ENCODE measurements at places on chromosomes 13 and 19.

GRCh38 chr13:30697996-30698401, 37.3 kb upstream of the ALOX5AP start:
- H3K27ac ChIP-seq: no peak overlapping the region
- no peak for DNase-seq
- no peaks in the 10 kb centered on the region for H3K27me3 ChIP-seq
- no peak overlapping the region for H3K4me3 ChIP-seq
- H3K4me1 ChIP-seq: no peaks in the 10 kb centered on the region

- no peak overlapping the region for H3K4me3 ChIP-seq
- no peaks in the 10 kb centered on the region for H3K27me3 ChIP-seq
- H3K4me1 ChIP-seq: no peaks in the 10 kb centered on the region
- H3K36me3 ChIP-seq: no peaks in the 10 kb centered on the region
Measured at GRCh38 chr13:105144936-105145335, 1390.5 kb downstream of the EFNB2 start.

DNA sequence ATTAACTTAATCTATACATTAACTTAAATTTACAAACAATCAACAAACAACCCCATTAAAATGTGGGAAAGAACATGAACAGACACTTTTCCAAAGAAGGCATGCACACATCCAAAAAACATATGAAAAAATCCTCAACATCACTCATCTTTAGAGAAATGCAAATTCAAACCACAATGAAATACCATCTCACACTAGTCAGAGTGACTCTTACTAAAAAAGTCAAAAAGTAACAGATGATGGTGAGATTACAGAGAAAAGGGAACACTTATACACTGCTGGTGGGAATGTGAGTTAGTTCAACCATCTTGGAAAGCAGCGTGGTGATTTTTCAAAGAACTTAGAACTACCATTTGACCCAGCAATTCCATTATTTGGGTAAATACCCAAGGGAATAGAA, 759.2 kb upstream of the SLITRK1 start:
- no peak overlapping the region for H3K27ac ChIP-seq
- H3K27me3 ChIP-seq: no peaks in the 10 kb centered on the region
- no peak for DNase-seq
- H3K4me1 ChIP-seq: no peaks in the 10 kb centered on the region
- no peaks in the 10 kb centered on the region for H3K36me3 ChIP-seq

GRCh38 chr13:91482427-91482826, 84.0 kb downstream of the GPC5 start:
- no peaks in the 10 kb centered on the region for H3K4me1 ChIP-seq
- no peak for DNase-seq
- no peaks in the 10 kb centered on the region for H3K27me3 ChIP-seq
- H3K4me3 ChIP-seq: no peak overlapping the region
- H3K36me3 ChIP-seq: no peaks in the 10 kb centered on the region
- no peak overlapping the region for H3K27ac ChIP-seq

DNA sequence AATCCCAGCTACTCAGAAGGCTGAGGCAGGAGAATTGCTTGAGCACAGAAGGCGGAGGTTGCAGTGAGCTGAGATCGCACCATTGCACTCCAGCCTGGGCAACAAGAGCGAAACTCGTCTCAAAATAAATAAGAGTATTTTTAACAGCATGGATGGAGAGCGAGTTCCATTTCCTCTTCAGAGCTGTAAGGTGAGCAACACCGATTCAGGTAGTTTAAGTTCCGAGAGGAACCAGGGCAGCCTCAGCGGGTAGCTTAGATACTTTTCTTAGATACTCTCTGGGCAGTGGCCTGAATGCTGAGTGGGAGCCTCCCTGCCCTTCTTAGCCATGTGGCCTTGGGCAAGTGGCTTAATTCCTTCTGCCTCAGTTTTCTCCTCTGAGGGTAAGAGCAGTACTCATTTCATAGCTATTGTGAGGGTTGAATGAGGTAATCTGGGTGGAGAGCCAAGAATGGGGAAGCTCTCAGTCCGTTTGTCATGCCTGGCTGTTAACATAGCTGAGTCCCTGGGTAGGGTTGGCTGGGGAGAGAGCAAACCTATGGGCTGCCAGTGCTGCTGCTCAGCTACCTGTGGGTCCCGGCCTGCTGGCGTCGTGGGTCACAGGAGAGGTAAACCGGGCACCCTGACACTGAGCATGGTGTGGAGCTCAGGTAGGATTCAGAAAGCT, 4.1 kb downstream of the ATP11A start:
- H3K4me3 ChIP-seq: no peak overlapping the region
- H3K4me1 ChIP-seq: peaks cover 27% of the 10 kb centered on the region
- H3K36me3 ChIP-seq: no peaks in the 10 kb centered on the region

- no peaks in the 10 kb centered on the region for H3K36me3 ChIP-seq
- no peak for DNase-seq
- no peak overlapping the region for H3K27ac ChIP-seq
- H3K27me3 ChIP-seq: no peaks in the 10 kb centered on the region
- H3K4me1 ChIP-seq: peaks cover 6% of the 10 kb centered on the region
Measured at GRCh38 chr13:99894840-99895443, 76.6 kb downstream of the ZIC5 start.

DNA sequence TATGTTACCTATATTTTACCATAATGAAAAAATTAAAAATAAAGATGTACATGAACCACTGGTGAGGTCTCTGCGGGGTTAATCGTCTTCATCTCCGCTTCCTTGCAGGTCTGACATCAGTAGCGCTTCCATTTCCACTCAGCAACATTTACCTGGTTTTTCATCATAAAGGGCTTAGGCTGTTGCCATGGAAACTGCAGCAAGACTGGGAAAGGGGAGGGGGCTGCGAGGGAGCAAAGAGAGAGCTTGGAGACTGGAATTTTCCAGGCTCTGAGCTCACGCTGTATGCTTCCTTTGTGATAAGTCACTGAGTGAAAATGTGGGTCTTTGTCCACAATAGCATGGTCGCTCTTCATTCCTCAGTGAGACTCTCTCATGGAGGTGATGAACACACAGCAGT, 136.6 kb upstream of the USP29 start:
- no peaks in the 10 kb centered on the region for H3K27me3 ChIP-seq
- H3K36me3 ChIP-seq: no peaks in the 10 kb centered on the region
- DNase-seq: no peak

- H3K4me1 ChIP-seq: peaks cover 5% of the 10 kb centered on the region
- no peak for DNase-seq
- H3K4me3 ChIP-seq: no peak overlapping the region
- no peaks in the 10 kb centered on the region for H3K27me3 ChIP-seq
- H3K36me3 ChIP-seq: no peaks in the 10 kb centered on the region
Measured at GRCh38 chr19:46803555-46803954, 15.2 kb upstream of the SLC1A5 start.

DNA sequence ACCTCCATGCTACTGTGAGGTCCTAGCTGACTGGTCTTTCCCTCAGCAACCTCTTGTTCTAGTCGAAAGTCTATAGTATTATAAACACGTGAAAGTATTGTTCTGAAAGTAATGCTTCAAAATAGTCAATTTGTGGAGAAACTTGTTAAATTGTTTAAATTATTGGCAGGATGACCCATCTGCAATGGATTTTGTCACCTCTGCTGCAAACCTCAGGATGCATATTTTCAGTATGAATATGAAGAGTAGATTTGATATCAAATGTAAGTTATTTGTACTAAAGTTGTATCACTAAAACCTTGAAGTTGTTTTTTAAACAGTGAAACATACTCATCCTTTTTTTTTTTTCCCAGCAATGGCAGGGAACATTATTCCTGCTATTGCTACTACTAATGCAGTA, 25.9 kb downstream of the UBA2 start:
- no peak for DNase-seq
- no peak overlapping the region for H3K4me3 ChIP-seq
- H3K27me3 ChIP-seq: no peaks in the 10 kb centered on the region
- no peak overlapping the region for H3K27ac ChIP-seq
- H3K4me1 ChIP-seq: no peaks in the 10 kb centered on the region

GRCh38 chr19:39566064-39566463, 26.1 kb upstream of the EID2 start:
- no peaks in the 10 kb centered on the region for H3K27me3 ChIP-seq
- no peak overlapping the region for H3K4me3 ChIP-seq
- no peaks in the 10 kb centered on the region for H3K36me3 ChIP-seq
- no peak overlapping the region for H3K27ac ChIP-seq
- no peak for DNase-seq

- DNase-seq: no peak
- peaks cover 17% of the 10 kb centered on the region for H3K4me1 ChIP-seq
- H3K36me3 ChIP-seq: no peaks in the 10 kb centered on the region
- no peak overlapping the region for H3K4me3 ChIP-seq
Measured at GRCh38 chr19:50238043-50238442, 34.6 kb downstream of the MYH14 start.

All from liver (tissue), 10 donors.